ENCODE measurements at places on chromosomes 4 and X.

DNA sequence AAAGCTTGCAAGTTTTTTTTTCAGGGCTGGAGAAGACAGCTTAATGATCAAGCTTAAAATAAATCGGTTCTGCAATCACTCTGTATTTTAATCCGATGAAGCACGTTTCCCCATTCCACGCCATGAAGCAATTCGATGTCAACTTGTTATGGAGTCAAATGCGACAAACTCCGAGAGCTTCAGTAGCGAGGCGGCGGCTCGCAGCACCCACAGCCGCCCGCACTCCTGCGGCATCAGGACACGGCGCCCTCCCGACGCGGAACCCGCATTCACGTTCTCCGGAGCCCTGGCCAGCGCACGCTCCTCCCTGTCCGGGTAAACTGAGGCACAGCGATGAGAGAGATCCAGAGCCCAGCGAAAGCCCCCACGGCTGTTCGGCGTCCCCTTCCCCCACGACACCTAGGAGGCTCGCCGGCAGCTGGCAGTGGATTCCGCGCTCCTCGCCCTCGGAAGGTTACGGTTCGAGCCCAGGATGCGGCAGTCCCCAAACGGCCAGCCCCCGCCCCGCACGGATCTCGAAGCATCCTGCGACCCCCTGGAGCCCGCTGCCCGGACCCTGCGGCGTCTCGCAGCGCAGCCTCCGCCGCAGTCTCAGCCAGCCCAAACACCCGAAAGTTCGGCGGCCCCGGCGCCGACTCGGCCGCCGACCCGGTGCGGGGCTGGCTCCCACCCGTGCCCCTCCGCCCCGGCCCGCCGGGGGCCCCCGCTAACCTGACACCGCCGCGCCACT, 507 bp downstream of the MFAP3L start:
- DNase-seq: peak; percentile 12

- no peak for DNase-seq
Measured at GRCh38 chr4:83019794-83020494, 9.3 kb upstream of the LIN54 start.

DNA sequence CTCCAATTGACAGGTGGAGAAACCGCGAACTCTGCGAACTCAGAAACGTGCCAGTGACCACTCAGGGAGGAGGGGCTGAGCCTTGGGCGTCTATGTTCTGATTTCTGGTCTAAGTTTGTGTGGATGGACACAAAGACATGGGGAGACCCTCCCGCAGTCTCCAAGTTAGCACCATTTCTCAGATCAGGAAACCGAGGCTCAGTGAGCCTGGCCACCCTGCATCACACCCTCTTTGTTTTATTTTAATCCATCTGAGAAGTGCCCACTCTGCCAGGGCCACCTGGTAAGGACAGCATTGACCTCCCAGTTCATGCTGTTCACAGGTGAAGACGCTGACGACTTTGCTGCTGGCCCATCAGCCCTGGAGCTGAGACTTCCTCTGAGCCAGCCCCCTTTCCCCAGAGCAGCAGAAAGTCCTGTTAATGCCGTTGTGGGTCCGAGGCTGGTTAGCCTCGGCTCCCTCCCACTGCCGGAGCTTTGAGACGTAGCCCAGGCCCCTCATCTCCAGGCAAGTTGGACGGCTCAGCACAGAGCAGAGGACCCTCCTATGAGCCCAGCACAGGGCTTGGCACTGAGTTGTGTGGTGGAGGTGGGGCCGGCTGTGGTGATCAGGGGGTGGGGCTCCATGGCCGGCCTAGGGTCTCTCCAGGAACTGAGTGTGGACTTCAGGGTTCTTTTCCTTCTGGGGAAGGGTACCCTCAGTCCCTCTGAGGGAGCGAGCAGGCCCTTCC, 43.7 kb downstream of the PSAPL1 start:
- no peak for DNase-seq

- DNase-seq: no peak
Measured at GRCh38 chrX:49838374-49838773, 9.3 kb downstream of the PAGE4 start.

- no peak for DNase-seq
Measured at GRCh38 chr4:70772929-70773555, 51.3 kb downstream of the RUFY3 start.

- no peak for DNase-seq
Measured at GRCh38 chrX:43640482-43640881, 15.6 kb upstream of the MAOA start.

DNA sequence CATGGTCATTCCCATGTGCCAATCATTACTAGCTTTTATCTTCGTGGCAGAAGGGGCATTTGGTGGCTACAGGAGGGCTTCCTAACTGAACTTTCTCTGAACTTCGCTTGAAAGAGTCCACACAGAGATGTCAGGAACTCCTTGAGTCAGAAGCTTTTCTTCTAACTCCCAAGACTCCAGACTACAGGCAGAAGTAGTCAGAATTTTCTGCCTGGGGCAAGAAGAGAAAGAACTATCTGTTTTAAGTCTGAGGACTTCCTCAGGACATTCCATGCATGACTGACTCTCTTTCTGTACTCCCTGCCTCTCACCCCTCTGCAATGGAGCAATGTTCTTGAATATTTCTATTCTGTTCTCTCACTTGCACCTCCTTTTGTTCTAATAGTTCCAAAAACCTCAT, 170.5 kb upstream of the TBC1D9 start:
- DNase-seq: no peak

DNA sequence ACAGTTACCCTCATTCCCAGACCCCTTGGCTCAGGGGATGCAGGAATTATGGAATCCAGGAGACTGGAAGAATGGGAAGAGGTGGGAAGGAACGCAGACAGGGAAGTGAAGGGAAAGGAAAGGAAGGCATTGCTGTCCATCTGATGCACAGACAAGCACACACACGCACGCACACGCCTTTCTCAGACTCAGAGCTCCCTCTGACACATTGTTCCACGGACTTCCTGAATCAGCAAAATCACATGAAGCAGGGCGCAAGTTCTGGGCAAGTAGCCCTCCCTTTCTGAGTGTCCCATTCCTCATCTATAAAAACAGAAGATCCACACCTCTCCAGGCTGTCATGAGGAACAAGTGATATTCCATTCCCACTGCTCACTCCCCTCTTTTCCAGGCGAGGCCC, 13.2 kb downstream of the IQSEC2 start:
- DNase-seq: no peak

- DNase-seq: no peak
Measured at GRCh38 chrX:112687189-112687691, 7.5 kb upstream of the LHFPL1 start.

GRCh38 chr4:113012786-113013185, 36.7 kb upstream of the ANK2 start:
- no peak for DNase-seq

GRCh38 chr4:2848449-2848848, 4.8 kb downstream of the ADD1 start:
- DNase-seq: no peak

GRCh38 chr4:89752932-89753598, 83.9 kb downstream of the SNCA start:
- no peak for DNase-seq

DNA sequence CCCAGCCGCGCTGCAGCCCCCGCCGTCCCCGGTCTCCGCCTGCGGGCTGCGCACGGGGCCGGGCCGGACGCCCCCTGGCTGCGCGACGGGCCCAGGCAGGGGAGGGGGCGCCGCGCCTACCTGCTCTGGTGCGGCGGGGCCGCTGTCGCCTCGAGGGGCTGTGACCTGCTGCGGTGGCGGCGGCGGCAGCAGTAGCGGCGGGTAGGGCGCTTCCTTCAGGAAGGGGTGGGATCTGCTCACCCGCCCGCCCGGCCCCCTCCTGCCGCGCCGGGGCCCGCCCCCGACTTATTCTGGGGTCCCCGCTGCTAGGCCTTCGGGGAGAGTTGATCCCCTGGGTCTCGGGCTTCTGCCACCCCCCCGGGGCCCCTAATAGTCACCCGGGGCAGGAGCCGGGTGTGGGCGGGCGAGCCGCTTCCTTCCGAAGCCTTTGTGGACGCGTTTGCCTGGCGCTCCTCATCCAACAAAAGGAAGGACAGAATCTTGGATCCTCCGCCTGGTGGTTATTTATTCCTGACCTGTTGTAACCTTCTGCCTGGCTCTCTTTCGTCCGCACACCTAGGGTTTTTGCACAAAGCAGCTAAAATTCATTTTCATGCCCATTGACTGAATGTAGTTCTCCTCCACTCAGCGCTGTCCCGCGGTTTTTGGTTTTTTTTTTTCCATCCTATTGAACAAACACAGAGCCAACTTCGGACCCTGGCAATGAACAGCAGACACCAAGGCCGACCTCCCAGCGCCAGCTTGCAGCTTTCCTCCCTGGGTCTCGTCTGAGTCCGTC, at the start of gene TMEM150C:
Gene TMEM150C (minus strand): TSS at position 203 of the 778 bp plus-strand sequence. CDS start 57,331 bp downstream, outside the sequence.
- DNase-seq: no peak

GRCh38 chrX:70553516-70553915, 108.9 kb downstream of the DLG3 start:
- DNase-seq: no peak

DNA sequence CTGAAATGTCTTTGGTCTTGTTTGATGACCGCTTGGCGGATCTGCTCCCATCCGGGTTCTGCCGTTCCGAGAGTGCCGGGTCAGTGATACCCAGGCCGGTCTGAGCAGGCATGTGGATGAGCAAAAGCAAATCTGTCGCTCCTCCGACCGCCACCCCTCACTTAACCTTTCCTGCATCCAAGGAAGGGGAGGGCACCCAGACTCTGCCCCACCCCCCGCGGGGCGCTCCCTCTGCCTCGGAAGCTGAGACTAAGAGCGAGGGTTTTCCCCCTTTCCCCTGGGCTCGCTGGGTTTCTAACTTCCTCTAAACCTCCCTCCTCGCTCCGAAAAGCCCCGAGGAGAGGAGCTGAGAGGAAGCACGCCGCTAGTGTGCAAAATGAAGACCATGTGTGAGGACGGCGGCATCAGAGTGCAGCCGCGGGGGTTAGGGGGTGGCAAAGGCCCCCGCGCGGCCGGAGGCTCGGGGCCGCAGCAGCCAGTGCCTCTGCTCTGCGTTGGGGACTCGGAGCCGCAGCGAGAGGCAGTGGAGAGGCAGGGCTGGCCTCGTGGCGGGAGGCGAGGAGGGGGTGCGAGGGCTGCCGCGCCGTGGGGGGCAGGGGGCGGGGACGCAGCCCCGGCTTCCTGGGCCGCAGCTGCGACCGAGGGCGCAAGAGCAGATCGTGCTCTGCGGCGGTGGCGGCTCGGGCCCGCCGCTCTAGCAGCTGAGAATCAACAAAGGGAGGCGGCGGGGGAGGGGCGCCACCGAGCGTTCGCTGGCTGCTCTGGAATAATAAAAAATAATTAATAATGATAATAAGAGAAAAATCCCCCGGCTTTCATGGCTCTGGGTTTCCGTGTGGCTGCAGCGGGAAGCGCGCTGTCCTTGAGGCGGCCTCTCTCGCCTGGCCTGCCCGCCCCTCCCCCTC, 55.8 kb upstream of the BCOR start:
- DNase-seq: peak; percentile 50

DNA sequence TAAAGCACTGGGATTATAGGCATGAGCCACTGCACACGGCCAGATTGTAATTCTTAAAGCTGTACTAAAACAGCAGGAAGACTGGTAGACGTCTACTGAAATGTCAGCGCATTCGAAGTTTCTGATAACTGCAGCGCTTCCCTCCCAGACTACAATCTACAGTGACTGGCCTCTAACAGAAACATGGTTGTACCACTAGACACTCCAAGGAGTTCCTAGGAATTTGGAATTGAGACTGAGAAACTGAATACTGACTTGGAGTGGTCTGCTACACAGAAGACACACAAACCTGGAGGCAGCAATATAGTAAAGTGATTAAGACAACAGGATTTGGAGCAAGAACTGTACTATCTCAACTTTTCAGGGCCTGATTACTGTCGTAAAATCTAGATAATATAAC, 937 bp downstream of the HELQ start:
- DNase-seq: no peak

DNA sequence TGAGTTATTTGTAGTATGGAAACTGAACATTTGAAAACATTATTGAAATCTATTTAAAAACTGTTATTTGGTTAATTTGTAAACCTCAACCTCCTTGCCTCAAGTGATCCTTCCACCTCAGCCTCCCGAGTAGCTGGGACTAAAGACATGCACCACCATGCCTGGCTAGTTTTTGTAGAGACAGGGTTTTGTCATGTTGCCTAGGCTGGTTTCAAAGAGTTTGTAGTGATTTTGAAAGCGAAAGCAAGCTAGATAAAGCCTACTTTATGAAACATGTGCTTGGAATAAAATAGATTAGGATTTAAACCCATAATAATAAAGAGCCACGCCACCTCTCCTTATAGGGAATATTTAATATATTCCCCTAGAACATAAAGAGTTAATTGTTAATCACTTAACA, 23.5 kb downstream of the ARSJ start:
- DNase-seq: no peak

DNA sequence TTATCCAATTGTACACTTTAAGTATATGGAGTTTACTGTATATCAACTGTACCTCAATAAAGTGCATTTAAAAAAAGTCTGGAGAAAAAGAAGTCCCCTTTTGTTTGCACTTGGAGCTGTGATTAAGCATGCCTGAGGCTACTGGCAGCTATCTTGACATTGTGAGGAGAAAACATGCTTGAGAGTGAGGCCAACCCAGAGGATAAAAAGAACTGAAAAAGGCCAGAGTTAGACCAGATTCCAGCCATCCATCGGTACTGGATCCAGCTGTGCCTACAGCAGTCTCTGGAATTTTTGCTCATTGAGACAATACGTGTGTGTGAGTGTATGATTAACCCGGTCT, 57.4 kb downstream of the LGI2 start:
- DNase-seq: no peak

- DNase-seq: no peak
Measured at GRCh38 chr4:164542431-164542830, 211.5 kb upstream of the SMIM31 start.

- no peak for DNase-seq
Measured at GRCh38 chrX:136525738-136526606, 6.0 kb upstream of the VGLL1 start.

DNA sequence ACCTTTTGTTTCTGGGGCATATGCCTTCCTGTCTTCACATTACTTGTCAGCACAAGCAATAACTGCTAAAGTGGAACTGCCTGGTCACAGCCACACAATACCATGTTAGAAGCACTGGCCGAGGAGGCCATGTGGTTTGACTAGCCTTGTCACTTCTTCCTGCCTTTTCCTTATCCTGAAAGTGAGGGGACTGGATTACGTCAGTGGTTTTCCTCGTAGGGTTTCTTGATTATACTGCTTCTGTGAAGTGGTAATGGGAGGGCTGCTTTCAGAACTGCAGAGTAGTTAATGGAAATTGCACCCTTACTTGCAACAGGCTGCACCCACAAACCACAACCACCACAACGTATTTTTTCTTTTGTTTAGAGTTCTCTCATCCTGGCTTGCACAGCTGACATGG, 26.6 kb downstream of the ZRSR2 start:
- DNase-seq: peak; percentile 8

- no peak for DNase-seq
Measured at GRCh38 chr4:61934198-61934597, 734.1 kb downstream of the ADGRL3 start.

- DNase-seq: no peak
Measured at GRCh38 chr4:169015186-169015623, 5.2 kb upstream of the CBR4 start.

GRCh38 chr4:40749717-40750460, at the start of gene NSUN7:
Gene NSUN7, plus strand, starts transcription at chr4:40749955. Its CDS starts 739 bp downstream, at chr4:40750694.
- DNase-seq: peak; percentile 8

DNA sequence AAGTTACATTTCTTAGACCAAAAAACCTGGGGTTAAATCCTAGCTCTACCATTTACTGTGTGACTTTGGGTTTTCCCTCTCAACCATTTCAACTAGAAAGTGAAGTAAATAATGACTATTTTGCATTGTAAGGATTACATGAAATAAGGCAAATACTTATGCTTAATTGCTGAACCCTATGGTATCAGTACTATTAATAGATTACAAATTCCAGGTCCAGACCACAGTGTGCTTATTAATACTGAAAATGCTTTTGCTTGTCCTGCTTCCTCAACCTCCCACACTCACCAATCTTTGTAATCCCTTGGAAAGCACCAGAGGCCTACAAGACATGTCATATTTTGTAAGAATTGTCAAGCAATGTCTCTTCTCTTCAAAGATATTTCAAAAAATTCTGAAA, 456.5 kb downstream of the SPOCK3 start:
- DNase-seq: no peak

Measured in stimulated activated CD4-positive, alpha-beta T cell treated with anti-CD3 and anti-CD28 coated beads, Interleukin-1b, Interleukin-23, amount 100 ng/mL, for 4 hours (primary cell).